Thoracic aorta endothelial cell (primary cell): ENCODE measurements at places on chromosomes 4 and X. TPM values are rescaled to one million over a fixed set of nuclear protein-coding genes. Genes with fewer than 3 reads are reported as not detected.

The STPG2 gene
- 0.13 TPM in 1 of 2 replicates, not detected in the other for total RNA-seq

The ATRX gene
- 125 and 138 TPM in 2 replicates for total RNA-seq

The F8A2 gene
- total RNA-seq, result not detected in 2 replicates

The TFDP3 gene
- total RNA-seq, result not detected in 2 replicates

The CCDC149 gene
- 8.6 and 10.8 TPM in 2 replicates for total RNA-seq

The SMIM31 gene
- total RNA-seq, result not detected in 2 replicates

The SORCS2 gene
- total RNA-seq, result not detected in 2 replicates

The PPP4R3C gene
- not detected in 2 replicates for total RNA-seq

The RHOXF2 gene
- total RNA-seq, result not detected in 2 replicates

The BBS12 gene
- 2.8 and 4.2 TPM in 2 replicates for total RNA-seq

The ATP7A gene
- 18.8 and 20.2 TPM in 2 replicates for total RNA-seq

The TEX13D gene
- not detected in 2 replicates for total RNA-seq

The TBC1D8B gene
- total RNA-seq, result 9.0 and 10.4 TPM in 2 replicates

The CXCL3 gene
- 0.93 and 1.6 TPM in 2 replicates for total RNA-seq

The SASH3 gene
- not detected in 2 replicates for total RNA-seq

The ANXA5 gene
- 689 and 725 TPM in 2 replicates for total RNA-seq

The DMD gene
- total RNA-seq, result 7.5 and 8.1 TPM in 2 replicates

The CENPVL2 gene
- not detected in 2 replicates for total RNA-seq

The SH3BGRL gene
- total RNA-seq, result 81.2 and 108 TPM in 2 replicates

The SSX1 gene
- total RNA-seq, result not detected in 2 replicates

The ALB gene
- total RNA-seq, result 0.13 TPM in 1 of 2 replicates, not detected in the other

The NWD2 gene
- not detected in 2 replicates for total RNA-seq

The TMEM154 gene
- total RNA-seq, result 12.1 and 20.7 TPM in 2 replicates

The ERCC6L gene
- total RNA-seq, result 10.9 and 16.9 TPM in 2 replicates
